ENCODE measurements at places on chromosomes 5 and 9.

DNA sequence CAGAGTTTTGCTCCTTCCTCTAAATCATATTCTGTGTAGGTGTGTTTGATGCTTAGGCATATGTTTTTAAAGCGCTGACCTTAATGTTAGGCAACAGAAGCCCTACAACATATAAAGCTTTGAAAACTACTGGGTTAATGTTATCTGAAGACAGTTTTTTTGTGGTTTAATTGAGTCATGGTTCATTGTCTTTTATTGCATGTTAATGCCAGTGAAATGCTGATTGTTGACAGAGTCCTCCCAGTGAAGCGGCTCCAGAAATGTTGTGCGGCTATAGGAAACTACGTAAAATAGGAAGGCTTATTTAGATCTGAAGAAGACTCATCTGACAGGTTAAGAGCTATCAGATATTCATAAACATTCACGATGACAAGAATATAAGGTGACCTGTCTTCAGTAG, 424.6 kb downstream of the CCDC171 start:
- DNase-seq: no peak

- no peak for DNase-seq
These were observed 9.8 kb downstream of the FAT2 start for GRCh38 chr5:151581347-151581746.

DNA sequence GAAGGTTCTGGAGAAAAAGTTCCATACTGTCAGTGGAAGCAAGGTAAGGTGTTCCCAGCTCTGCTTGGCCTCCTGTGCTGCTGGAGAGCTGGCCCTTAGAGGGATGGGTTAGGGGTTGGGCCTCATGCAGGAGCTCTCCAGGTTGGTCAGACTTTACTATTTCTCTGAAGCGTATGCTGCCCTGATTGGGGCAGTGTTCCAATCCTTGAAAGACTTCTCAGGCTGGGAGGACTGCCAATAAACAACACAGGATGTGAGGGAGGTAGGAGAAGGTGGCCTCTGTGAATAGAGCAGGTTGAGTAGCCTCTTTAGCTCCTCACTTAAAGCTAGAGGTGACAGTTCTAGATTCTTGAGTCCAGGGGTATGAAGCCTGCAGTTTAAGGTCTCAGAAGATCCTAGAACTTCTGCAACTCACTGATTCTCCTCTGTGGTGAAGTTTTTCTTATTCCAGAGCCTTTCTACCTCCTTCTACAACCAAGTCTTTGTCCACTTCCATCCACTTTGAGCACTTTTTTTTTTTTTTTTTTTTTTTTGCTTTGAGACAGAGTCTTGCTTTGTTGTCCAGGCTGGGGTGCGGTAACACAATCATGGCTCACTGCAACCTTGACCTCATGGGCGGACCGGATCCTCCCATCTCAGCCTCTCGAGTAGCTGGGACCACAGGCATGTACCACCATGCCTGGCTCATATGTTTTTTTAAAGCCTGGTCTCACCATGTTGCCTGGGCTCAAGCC, 3.0 kb downstream of the HNRNPAB start:
- DNase-seq: peak; percentile 60

DNA sequence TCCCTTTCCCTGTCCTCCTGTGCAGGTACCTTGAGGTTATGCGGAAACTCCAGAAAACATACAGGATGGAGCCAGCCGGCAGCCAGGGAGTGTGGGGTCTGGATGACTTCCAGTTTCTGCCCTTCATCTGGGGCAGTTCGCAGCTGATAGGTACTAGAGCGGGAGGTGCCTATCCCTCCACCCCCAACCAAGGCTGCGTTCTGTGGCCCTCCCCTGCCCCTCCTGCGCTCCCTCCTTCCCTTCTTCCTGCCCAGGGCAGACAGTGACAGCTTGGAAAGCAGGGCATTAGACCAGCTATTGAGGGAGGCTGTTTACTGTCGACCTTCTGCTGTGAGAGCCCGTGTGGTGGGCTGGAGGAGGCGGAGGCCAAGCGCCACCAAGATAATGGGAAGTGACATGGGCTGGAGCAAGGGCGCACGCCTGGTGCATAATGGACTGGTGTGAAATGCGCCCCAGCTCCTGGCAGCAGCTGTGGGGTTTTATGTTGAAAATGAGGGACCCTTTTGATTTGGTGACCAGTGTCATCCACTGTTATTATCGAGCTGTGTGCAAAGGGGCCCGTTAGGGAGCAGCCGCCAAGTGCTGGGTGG, 25.3 kb downstream of the PTPA start:
- DNase-seq: no peak

GRCh38 chr5:143511736-143512135, 108.2 kb upstream of the NR3C1 start:
- DNase-seq: no peak

DNA sequence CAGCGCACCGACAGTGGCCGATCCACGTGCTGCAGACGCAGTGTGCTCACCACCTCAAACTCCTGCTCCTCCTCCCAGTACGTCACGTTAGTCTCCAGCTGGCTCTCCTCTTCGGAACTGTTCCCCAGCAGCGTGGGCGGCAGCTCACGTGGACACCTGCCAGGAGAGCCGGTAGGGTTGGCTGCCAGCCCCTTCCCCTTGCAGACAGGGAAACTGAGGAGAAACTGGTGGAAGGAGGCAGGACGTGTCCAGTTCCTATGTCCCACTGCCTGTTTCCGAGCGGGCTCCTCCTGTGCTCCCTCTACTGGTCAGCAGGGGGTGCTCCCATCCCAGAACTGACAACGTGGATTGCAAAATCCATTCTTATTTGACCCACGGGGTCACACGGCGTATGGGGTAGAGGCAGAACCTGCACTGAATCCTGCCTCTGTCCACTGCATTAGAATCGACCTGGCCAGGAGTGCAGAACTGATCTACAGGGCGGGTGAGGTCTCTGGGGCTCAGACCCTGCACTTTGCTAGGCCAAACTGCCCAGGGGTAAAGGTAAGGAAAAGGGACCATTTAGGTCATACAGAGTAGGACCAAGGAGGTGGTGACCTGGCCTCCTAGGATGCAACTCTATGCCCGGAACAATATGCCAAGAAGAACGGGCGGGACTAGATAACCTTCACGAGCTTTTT, 25.7 kb downstream of the PDGFRB start:
- no peak for DNase-seq

DNA sequence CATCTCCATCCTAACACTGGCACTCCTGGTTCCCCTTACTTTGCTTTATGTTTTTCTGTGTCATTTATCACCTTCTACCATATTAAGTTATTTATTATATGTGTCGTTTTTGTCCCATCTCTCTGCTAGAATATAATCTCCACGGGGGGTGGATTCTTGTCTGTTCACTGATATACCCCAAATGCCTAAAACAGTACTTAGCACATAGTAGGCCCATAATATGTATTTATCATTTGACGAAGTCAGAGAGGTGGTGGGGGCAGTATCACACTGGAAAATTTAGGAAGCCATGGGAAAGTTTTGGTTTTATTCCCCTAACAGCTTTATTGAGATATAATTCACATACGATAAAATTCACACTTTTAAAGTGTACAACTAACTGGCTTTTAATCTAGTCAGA, 14.4 kb downstream of the ZCCHC9 start:
- no peak for DNase-seq

DNA sequence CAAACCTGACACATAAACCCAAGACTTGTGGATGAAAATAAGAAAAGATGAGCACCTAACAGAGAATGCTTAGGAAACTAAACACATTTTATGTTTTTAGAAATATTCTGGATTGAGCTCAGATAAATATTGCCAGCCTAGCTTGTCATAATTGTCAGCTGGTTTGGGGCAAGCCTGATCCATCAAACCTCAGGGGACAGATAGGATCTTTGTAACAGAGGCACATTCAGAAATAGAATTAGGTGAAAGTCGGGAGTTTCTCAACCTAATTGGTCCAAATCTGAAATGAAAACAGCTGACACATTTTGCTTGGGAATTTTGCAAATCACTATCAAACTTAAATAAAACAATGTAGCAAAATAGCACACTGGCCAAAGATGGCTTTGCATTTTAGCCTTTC, 503.7 kb downstream of the ANXA1 start:
- no peak for DNase-seq

- no peak for DNase-seq
These were observed 12.8 kb upstream of the PITX1 start for GRCh38 chr5:135046661-135047346.

DNA sequence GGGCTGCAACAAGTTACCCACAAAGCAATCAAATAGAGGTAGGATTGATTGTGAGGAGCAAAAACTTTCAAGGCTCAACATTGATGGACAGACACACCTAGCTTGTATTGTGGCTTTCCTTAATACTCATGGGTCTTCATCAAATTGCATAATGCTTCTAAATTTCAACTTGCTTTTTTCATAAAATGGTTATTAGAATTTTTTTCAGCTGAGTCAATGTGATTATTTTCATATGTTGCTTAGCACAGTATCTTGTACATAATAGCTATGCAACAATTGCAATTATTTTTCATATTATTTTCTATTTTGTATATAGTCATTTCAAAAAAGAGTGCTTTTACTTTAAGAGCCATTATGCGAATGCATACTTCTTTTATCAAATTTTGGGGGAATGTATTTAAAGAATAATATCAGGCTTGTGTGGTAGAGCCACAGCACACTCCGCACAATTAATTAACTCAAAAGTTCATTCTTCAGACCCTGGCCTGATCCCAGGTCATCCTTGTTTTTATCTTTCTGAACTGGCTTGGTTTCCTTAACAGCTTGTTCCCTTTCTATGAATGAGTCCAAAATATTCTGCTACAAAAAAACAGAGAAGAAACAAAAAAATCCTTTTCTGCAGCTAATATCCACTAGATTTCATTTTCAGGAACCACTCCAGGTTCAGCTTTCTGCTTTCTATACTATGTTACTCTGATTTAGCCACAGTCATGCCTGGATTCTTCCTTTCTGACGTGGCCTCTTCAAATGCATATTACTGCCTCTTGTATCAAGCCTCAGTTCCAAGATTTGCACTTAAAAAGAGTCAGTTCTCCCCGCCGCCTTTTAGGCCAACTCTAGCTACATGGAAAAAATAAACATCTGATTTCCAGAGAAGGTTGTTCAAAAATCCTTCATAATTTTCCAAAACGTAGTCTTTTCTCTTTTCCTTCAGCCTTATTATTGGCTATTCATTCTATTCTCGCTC, 45.3 kb upstream of the CDH9 start:
- DNase-seq: no peak

DNA sequence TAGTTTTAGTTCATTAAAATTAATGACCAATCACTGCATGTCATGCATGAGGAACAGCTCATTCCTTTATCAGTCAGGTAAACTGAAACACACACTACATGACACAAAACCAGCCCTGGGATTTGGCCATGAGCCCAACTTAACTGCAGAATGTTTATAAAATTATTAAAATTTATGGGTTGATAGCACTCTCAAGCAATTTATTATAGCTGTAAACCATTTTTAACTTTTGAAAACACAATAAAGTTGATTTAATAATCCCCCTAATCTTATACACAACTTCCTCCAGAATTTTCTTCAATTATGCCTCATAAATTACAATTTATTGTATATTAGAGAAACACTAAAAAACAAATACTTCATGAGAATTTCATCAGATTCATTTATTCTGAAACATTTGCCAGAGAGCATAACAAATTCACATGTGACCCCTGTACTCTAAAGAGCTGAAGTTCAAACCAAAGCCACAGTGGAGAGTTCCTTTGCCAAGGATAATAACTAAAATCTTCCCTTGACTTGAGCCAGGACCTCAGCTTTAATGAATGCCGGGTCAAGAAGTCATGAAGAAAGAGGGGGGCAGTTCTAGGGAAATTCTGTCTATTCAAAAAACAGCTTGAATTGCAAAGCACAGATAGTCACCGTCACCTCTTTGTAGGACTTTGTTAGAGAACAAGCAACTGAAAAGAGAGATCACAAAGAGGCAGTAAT, 763.7 kb upstream of the GRAMD2B start:
- peak; percentile 72 for DNase-seq

DNA sequence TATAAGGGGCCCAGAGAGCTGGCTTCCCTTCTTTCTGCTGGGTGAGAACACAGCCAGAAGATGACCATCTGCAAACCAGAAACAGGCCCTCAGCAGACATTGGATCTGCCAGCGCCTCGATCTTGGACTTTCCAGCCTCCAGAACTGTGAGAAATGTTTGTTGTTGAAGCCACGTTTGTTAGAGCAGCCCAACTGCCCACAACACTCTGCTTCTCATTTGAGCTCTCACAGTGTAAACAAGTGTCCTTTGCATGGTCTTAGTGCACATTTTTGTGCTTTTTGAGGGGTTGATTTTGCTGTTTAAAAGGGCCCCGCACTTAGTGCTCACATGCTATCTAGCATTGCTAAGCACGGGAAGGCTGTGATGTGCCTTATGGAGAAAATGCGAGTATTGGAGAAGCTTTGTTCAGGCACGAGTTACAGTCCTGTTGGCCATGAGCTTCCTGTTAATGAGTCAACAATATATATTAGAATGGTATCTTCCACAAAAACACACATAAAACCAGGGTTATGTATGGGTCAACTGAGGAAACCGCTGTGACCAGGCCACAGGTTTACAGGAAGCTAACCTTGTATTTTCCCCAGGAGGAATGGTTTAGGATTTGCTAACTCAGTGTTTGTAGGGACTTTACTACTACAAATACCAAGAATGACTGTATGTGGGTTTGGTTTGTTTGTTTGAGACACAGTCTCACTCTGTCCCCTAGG, 11.9 kb downstream of the CMBL start:
- DNase-seq: no peak

DNA sequence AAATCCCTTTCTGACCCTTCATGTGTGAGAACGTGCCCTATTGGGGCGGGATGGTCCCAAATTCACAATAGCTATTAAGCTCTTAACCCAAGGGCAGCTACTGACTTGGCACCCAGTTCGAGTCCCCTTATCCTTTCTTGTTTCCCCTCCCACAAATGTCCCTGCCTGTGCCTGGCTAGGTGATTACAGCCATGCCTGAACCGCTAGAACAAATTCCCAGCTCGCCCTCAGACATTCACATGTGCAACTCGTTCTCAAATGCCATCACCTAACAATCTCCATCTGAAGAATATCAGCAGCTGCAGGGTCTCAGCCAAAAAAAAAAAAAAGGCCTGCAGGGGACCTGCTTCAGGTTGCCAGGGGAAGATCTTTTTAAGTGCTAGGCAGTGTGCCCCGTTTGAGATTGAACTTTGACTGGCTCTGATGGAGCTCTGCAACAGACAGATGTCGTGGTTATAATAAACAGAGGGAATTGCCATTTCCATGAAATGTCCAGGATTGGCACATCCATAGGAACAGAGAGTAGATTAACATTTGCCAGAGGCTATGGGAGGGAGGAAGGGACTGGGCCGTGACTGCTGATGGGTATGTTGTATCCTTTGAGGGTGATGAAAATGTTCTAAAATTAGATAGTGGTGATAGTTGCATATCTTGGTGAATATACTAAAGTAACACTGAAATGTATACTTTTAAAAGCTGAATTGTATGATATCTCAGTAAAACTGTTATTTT, 347.2 kb upstream of the WWC1 start:
- no peak for DNase-seq

GRCh38 chr5:137113939-137114338, 385.2 kb downstream of the SPOCK1 start:
- no peak for DNase-seq

DNA sequence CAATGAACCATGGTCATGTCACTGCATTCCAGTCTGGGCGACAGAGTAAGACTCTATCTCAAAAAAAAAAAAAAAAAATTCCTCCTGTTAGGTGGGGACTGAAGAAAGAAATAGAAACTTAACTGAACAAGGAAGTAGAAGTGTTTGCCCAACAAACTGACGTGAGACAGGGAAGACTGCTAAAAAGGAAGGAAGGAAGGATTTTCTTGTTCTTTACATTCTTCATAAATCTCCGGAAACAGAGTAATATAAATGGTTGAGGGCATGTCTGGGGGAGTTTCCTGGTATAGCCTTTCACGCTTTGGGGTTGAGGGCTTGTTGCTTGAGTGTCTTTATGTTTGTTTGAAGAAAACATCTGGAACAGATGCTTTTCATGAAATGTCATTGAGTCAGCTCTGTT, 3.1 kb downstream of the TOR1B start:
- no peak for DNase-seq

GRCh38 chr9:86242071-86242470, 17.4 kb downstream of the C9orf153 start:
- DNase-seq: no peak

All from retinal pigment epithelial cell (primary cell).